ENCODE measurements at places on chromosomes 16 and 17.

- no peak for DNase-seq
Observed at GRCh38 chr16:17357307-17358062, 113.3 kb downstream of the XYLT1 start.

GRCh38 chr16:53445534-53445933, 11.3 kb downstream of the RBL2 start:
- DNase-seq = no peak

DNA sequence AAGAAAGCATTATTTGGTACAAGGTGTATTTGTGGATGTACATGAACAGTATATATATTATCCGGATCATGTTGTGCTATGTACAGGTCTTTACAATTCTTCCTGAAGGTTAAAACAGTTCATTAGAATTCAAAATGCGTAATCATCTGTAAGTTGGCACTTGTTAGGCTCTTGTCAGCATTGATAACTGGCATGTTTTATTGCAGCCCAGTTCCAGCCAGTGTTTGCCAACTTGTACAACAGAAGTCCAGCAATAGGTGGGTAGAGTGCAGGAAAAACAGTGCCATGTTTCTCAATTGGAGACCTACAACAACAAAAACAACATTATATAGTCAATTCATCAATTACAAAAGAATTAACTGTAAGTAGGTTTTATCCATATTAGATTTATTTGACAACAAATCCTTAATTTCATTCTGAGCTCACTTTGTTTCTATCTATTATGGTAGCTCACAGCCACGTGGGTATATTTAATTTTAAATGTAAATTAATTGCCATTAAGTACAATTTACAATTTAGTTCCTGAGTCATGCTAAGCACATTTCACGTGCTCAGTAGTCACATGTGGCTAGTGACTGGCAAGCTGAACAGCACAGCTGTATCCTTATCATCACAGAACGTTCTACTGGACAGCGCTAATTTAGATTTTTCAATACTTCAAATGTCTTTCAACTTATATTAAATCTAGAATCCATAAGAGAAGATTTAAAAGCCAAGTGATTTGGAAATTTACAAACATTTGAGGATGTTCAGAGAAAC, 8.6 kb upstream of the ANKFY1 start:
- DNase-seq = no peak

- no peak for DNase-seq
Observed at GRCh38 chr17:50352693-50353599, 7.0 kb downstream of the XYLT2 start.

GRCh38 chr16:35134471-35134870, 1675.1 kb downstream of the TP53TG3F start:
- no peak for DNase-seq

DNA sequence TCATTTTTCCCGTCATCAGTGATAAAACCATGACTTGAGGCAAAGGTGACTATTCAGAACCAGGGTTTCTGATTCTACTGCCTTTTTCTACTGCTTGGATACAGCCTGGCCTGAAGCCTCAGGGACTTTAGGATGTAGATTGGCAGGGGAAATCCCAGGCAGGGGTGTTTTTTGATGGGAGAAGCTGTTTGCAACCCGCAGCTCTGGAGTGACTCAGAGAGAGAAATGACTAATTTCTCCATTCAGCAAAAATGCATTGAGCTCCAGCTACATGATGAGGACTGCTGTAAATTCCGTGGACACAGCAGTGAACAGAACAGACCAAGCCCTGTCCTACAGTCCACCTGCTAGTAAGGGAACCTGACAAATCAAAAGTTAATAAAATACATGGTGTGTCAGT, 560.6 kb downstream of the CDH13 start:
- DNase-seq = no peak

DNA sequence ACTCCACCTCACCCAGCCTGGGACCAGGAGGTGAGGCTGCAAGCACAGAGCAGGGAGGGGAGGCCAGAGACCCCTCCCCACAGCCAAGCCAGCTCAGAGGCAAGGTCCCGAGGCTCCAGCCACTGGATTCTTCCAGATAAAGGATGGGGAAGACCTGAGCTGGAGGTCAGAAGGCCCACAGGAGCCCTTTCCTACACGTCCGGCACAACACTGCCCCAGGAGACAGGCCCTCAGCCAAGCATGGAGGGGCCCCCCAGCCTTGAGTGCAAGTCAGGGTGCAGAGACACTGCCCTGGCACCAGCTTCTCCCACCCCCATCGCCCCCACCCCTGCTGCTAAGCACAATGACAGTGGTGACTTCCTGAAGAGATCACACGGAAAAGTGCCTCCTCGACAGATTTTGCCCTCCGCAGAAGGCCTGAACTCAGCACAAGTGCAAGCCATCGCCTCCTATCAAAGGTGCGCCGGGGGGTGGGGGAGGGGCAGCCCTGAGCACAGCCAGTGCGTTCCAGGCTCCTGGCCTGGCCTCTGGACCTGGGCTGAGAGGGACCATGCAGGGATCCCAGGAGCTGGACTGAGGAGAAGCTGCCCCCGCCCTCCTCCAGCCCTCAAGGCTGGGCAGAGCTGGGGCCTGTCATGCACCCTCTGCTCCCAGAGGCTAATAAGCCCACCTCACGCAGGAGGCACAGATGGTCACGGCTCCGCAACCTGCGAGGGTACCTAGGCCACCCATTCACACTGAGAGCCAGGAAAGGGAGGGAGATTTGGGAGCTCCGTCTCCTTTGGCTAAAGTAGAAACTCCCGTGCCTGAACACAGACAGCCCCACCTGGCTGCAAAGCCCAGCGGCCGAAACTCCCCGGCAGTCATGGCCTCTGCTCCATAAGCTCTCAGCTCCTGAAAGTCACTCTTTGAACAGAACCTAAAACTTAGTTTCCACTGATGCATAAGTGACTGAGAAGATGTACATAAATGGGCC, 2.7 kb downstream of the MAFG start:
- DNase-seq = no peak

DNA sequence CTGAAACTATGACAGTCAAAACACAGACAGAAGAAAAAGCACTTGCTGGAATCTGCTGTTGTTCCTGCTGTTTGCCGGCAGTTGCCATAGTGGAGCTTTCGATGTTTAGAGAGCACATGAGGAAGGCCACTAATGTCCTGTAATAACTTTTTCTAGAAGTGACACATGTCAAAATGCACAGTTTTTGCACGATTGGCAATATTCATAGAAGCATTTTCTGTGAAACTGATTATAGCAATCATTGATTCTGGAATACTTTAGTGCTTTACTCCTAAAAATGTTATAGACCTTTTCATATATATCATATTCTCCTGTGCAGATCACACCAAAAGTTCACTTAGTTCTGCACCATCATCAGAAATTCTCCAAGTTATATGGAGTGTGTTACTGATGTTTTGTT, 407.0 kb upstream of the SOX9 start:
- no peak for DNase-seq

DNA sequence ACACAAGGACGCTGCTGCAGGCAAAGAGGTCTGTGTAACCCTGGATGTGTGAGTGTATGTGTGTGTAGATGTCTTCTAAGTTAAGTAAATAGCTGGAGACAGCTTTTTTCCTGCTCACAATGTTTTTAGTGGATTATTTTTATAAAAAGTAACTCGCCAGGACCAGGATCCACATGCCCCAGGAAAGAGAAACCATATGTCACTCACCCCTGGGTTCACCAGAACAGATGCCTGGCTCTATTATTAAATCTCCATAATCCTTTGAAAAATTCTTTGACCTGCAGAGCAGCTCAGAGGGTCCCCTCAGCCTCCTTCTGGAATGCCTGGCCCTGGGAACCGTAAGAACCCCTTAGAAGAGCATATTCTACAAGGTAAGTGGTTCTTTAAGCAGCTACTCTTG, 18.0 kb downstream of the ABCC12 start:
- no peak for DNase-seq

GRCh38 chr16:66904428-66904845, 14.2 kb downstream of the CDH16 start:
- no peak for DNase-seq

DNA sequence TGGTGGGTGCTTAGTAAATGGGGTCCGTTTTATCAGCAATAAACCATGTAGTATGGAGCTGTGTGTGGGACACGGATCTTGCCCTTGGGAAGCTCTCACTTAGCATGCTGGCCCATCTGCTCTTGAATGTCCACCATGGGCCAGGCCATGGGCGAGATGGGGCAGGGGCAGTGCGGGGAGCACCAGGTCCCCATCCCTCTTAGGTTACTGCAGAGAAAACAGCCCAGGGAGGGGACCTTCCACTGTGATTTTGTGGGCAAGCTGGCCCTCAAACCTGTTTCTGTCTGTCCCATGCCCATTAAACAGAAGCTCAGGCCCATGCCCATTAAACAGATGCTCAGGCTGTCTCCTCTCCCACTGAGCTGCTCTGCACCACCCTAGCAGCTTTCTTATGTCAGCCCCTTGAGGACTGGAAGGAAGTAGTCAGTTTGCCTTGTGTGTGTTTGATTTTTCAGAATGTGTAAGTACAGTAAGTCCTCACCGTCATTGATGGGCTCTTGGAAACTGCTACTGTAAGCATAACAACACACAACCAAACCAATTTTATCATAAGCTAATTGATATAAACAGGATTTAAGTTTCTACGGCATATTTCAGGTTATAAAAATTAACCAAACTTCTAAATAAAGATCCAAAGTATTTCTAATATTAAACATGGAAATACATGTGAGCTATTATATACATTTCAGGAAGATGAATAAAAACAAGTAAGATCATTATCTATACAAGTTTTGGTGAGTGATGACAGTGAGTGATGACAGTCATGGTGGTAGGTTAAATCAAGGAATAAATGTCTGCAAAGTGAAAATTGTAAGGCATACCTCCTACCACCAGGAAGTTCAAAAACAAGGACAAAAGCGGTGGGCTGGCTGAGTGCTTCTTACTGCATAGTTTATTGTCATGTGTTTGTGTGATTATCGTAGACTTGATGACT, 11.5 kb downstream of the MPRIP start:
- no peak for DNase-seq

- no peak for DNase-seq
Observed at GRCh38 chr16:2210386-2211365, at the start of gene BRICD5. BRICD5 (minus strand) TSS chr16:2210863; CDS start chr16:2210833, 30 bp downstream.

- no peak for DNase-seq
Observed at GRCh38 chr17:50635982-50636803, 1.5 kb downstream of the ABCC3 start.

DNA sequence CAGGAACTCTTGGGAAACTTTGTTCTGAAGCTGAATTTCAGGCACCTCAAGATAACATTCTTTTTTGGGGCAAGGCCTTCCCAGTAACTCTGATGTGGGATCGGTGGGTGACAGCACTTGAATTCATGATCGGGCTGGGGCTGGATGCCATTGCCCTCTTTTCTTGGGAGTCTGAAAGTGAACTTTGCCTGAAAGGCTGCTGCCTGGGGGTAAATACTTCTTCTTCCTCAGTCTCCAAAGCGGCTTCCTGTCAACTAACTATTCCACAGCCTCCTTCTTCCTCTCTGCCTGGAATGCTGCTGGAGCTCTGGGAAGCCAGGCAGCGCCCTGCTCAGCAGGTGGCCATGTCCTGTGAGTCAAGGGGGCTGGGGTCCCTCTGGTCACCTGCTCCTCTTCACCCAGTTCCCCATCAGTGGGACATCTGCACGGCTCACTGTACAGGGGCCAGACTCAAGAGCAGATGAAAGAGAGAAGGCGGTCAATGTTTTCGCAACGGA, 79.5 kb downstream of the WIPI1 start:
- DNase-seq = no peak

GRCh38 chr17:2157675-2158395, 102.9 kb downstream of the HIC1 start:
- no peak for DNase-seq

Measured in head of caudate nucleus (tissue), 42 donors.